Naive thymus-derived CD8-positive, alpha-beta T cell (primary cell): ENCODE measurements at places on chromosomes 13 and 19. TPM values are rescaled to one million over a fixed set of nuclear protein-coding genes. Genes with fewer than 3 reads are reported as not detected.

DNA sequence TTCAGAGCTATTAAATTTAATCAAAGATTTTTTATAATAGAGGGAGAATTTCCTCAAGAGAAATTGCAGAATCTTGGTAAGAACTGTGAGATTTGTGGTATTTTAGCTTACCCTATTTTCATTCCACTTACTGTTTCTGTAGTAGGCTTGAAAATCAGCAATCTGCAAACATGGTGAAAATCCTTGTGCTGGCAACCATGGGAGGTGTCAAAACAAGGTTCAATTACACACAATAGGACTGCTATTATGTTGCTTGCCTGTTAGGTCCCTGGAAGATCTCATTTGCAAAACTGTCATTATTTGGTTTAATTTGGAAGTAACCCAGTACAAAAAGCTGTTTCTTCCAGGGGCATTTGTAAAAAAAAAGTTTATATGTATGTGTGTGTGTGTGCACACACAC lies 662.8 kb upstream of the SLITRK6 start:
- DNase-seq: no peak

DNA sequence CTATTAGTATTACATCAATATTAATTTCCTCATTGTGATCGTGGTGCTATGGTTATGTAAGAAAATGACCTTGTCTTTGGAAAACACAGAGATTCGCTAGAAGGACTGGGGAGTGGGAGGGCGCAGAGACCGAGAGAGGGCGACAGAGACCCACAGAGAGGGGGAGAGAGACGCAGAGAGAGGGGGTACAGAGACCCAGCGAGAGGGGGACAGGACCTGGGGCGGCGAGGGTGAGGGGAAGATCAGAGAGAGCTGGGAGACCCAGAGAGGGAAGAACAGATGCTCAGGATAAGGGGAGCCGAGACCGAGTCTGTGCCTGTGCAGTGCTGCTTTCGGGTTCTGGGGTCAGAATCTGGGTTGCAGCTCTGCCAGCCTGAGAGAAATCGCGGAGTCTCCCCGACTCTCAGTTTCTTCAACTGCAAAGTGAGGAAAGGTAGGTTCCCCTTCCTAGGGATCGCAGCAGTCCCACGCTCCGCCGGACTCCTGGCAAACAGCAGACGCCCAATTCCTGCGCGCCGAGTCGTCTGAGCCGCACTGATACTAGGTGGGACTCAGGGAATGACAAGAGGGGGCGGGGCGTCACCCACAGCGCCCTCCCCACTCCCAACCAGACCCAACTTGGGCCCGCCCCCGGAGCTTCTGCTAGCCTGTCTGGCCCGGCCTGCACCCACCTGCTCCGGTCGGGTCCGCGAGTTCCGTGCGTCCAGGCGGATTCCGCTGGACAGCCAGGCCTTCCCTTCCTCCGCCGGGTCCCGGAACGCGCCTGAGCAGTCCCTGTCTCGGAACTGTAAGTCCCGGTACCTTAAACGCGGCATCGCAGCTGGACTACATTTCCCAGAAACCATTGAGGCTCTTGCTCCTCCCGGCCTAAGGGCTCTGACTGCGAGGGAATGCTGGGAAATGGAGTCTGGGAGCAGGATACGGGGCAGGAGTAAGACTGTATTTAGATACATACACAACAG lies 15.3 kb downstream of the IZUMO2 start:
- peak; percentile 52 for DNase-seq

- DNase-seq: no peak
These were observed 8.6 kb upstream of the SERP2 start for GRCh38 chr13:44365008-44365407.

GRCh38 chr13:66212511-66212910 lies 1017.6 kb downstream of the PCDH9 start:
- no peak for DNase-seq

DNA sequence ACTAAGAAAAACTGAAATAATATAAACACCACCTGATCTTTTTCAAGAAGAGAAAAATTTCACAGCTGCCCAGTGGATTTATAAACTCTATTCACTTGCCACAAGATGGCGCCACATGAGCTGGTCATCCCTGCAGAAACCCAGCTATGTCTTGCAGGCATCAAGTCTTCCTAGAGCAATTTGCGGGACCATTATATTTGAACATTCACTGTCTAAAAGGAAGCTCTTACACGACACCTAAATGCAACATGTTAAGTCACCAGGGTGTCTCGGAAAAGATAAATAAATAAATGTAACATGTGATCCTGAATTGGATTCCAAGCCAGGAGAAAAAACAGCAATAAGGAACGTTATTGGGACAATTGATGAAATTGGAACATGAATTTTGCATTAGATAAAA lies 20.3 kb upstream of the AKT2 start:
- peak; percentile 70 for DNase-seq

DNA sequence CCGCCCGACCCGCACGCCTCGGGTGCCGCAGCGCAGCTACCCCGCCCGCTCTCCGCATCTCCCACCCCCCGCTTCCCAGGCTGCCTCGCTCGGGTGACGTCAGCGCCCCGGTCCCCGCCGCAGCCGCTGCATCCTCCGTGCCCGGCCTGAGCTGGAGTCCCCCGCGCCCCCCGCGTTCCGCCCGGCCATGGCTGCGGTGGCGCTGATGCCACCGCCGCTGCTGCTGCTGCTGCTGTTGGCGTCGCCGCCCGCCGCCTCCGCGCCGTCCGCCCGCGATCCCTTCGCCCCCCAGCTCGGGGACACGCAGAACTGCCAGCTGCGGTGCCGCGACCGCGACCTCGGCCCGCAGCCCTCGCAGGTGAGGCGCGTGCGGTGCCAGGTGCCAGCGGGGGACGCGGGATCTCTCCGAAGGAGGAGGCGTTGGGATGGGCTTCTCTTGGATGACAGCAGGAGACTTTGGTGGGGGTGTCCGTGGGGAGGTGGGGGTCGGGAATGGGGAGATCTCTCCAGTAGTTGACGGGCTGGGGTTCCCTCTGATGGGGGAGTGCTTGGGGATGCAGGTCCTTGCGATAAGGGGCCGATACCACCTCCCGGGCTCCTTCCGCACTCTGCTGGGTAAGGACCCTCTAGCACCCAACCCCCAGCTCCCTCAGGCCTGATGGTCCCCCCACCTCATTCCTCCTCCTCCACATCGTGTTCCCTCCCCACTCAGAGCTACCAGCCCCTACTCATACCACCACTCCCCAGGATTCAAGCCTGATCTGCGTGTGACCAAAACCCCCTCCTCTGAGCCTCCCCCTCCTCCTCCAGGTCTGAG lies at the start of gene TMEM59L:
TSS of gene TMEM59L (plus strand) at position 99 of the 817 bp plus-strand sequence. CDS start at position 188, 89 bp downstream.
- DNase-seq: peak; percentile 55

- no peak for DNase-seq
These were observed 5.6 kb upstream of the ZNF331 start for GRCh38 chr19:53532362-53532761.

The RASGRP4 gene
- not detected for total RNA-seq

The GRK1 gene
- not detected for total RNA-seq

The SCAMP4 gene
- 20.7 TPM for total RNA-seq

The SMIM44 gene
- not detected for total RNA-seq

The FAM98C gene
- 45.0 TPM for total RNA-seq

The KLHL26 gene
- 12.1 TPM for total RNA-seq

The DNAJC3 gene
- 17.4 TPM for total RNA-seq
